ENCODE measurements at places on chromosomes 4 and X. TPM values are rescaled to one million over a fixed set of nuclear protein-coding genes. Genes with fewer than 3 reads are reported as not detected.

- peak; percentile 47 for DNase-seq
Observed at GRCh38 chrX:150503898-150504219, 64.6 kb upstream of the MTM1 start.

- DNase-seq: peak; percentile 13
Observed at GRCh38 chr4:38170338-38171169, 210.4 kb downstream of the PTTG2 start.

DNA sequence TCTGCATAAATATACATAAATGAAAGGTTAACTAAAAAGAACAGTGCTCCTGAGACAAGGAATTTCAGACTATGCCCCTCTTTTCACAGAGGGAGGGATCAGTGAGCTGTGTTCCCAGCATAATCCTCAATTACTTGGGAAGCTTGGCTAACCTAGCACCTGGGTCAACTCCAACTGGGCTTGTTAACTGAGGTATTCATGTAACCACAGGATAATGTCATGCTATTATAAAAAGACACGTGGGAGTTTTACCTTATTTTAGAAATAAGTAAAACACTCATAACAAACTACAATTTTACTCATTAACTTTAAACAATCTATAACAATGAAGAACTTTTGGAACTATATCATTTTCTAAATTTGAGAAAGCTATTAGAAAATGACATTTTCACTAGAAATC lies 48.6 kb downstream of the RPGR start:
- peak; percentile 26 for DNase-seq

DNA sequence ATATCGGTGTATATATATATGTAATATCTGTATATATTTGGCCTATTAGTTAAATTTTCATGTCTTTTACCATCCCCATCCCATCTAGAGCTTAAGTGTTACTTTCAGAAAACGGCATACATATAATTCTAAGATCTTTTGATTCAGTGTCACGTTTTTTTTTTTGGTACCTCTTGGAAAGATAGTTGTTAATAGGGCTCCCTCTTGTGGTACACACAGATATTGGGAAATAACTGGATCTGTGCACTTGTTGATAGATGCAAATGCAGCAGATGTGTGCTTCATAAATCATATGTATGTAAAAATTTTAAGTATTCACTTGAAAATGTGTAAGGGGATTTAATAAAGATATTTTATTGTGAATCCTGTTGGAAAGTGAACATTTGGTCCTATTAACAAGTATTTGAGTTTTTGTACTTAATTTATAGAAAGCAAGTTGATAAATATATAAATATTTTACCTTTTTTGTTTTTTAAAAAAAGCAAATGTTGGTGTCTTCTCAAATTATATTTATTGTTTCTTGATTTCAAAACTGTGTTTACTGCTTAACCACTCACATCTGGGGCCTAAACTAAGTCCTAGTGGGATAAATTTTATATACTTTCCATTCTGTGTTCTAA lies 74.7 kb downstream of the PAQR3 start:
- peak; percentile 78 for DNase-seq

- no peak for DNase-seq
Observed at GRCh38 chr4:78694457-78694787, 81.7 kb upstream of the BMP2K start.

- DNase-seq: peak; percentile 24
Observed at GRCh38 chr4:25795566-25796454, 67.0 kb downstream of the SEL1L3 start.

Gene RHOXF2B
- total RNA-seq: not detected

Gene BCORL1
- total RNA-seq: 3.1 TPM

Gene ADH1A
- total RNA-seq: not detected
